ENCODE measurements at places on chromosomes 16 and 17.

- DNase-seq: no peak
Measured at GRCh38 chr16:79592186-79592585, 8.4 kb downstream of the MAF start.

GRCh38 chr17:42200706-42201457 lies 6.6 kb upstream of the GHDC start:
- no peak for DNase-seq

- DNase-seq: no peak
Measured at GRCh38 chr17:29933379-29933778, 3.4 kb upstream of the SSH2 start.

- DNase-seq: no peak
Measured at GRCh38 chr17:68682903-68683302, 81.7 kb upstream of the FAM20A start.

DNA sequence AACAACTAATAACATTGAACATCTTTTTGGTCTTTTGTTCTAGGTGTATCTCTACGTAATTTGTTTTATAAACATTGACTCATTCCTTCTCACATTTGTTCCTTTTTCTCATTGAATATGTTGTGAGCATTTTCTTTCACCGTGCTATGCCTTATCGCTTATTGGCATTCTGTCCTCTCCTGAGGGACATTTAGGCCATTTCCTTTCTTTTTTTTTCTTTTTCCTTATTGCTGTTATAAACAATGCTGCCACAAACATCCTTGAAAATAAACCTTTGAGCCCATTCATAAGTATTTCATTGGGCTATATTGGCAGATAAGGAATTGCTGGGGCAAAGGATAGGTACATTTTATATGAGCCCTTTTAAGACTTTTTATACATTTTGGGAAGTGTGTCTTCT lies 32.4 kb downstream of the WSCD1 start:
- DNase-seq: no peak

- no peak for DNase-seq
Measured at GRCh38 chr17:73271072-73271471, 9.4 kb upstream of the CPSF4L start.

DNA sequence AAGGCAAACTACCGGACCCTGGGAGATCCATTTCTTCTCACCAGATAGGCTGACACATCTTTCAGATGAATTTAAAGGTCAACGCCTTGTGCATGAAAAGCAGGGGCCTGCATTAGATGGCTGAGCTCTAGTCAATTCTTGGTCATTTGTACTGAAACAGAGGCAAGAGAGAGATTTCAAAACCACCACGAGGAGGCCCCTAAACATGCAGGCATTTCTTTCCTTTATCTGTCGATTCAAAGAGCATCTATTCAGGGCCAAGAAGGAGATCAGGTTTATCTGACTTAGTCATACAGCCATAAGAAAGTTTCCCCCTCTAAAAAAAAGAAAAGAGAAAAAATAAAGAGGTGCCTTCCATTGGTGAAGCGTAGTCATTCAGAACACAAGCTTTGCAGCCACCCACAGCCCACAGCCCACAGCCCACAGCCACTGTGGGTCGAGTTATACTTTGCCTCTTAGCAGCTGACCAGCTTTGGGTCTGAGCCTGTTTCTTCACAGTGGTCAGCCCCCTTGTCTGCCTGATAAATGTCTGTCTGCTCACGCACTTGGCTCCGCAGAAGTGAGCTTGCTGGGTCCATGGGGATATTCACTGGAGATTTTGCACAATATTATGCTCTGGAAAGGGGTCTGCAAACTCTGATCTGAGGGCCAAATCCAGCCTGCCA lies 207.5 kb downstream of the CDH13 start:
- DNase-seq: no peak

DNA sequence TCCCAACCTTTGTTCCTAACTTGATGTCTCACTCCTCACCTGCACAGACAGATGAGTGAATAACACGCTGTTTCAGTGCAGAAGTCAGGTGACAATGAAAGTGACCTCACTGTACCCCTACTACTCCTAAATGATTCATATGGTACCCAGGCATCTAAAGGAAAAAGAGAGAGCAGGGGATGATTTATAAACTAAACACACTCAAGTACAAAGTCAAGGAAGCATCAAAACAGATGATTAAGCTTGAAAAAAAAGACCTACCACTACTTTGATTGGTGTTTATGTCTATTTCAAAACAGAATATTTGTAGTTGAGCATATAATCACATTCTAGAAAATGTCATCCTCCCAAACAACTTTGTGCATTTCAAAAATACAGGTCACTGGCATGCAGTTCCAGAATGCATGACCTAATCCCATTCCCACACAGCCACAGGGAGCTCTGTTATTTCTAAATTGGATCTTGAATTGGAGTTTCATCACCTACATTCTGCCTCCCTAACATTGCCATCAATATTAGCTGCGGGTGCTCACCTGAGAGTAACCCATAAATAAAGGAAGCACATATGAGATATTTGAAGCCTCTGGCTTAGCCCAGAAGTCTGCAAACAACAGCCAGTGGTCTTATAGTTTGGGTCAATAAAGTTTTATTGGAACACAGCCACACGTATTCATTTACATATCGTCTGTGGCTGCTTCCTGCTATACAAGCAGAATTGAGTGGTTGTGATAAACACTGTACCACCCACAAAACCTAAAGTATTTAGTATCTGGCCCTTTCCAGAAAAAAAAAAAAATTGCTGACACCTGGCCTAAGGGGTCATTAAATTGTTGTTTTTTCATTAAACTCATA lies 14.0 kb downstream of the HS3ST3A1 start:
- DNase-seq: no peak

GRCh38 chr17:80423536-80424225 lies 8.7 kb downstream of the ENDOV start:
- DNase-seq: no peak

DNA sequence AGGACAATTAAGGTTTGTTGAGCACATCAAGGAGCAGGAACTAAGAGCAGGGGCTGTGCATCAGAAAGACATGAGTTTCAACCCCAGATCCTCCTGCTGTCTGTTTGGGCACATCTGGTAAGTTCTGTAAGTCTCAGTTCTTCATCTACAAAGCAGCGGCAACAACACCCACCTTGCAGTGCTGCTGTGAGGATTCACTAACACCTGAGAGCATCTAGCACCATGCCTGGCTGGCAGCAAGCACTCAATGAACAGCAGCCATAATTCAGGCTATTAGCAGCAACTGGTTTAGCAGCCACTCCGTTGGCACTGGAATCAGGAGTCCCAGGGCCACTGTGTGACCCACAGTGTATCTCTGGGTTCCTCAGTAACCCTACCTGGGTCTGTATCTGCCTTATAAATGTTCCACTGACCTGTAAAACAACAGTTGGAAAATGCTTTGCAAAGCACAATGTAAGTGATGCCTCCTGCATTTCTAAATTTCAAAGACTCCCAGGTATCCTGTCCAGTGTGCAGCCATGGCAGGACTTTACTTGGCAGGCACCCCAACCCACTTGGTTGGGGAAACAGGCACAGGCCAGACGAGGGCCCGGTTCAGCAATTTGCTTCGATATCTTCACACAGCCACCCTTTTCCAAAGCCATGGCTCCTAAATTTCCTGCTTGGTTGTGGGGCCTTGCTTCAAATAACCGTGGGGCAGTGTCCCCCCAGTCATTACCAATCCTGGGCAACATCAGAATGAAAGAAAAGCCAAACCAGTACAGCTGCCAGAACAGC lies 4.2 kb downstream of the ST3GAL2 start:
- DNase-seq: no peak

- no peak for DNase-seq
Measured at GRCh38 chr17:34339138-34339770, 17.0 kb upstream of the CCL13 start.

- DNase-seq: no peak
Measured at GRCh38 chr16:73771196-73772064, 525.2 kb upstream of the PSMD7 start.

GRCh38 chr16:49354101-49354500 lies 19.5 kb upstream of the C16orf78 start:
- no peak for DNase-seq

Measured in stimulated activated effector memory CD8-positive, alpha-beta T cell treated with anti-CD3 and anti-CD28 coated beads, Interleukin-12 subunit alpha, Interleukin-12 subunit beta, amount 100 ng/mL, for 72 hours (primary cell).